Stimulated activated CD4-positive, alpha-beta T cell treated with anti-CD3 and anti-CD28 coated beads, Interleukin-2, amount 100 ng/mL, for 4 hours (primary cell): ENCODE measurements at places on chromosomes 5 and 9.

- DNase-seq, result no peak
Measured at GRCh38 chr9:90838581-90839154, 37.0 kb downstream of the SYK start.

- no peak for DNase-seq
Measured at GRCh38 chr9:120475341-120475740, 104.6 kb downstream of the CDK5RAP2 start.

- no peak for DNase-seq
Measured at GRCh38 chr9:136059851-136060670, 35.0 kb downstream of the NACC2 start.

DNA sequence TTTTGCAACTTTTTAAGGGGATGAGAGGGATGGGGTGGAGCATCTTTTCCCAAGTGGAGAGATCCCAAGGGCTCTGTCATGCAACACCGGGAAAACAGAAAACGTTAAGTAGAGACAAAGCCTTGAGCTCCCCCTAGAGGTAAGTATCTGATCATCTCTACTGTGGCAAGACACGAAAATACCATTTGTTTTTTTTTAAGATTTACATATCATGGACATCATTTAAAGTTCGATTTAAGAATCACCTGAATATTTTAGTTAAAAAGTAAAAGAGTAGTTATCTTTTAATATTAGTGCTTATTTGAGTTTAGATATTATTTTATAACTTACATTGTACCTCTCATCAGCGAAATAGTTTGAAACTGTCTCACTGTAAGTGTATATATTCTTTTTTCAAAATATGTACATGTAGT is 200.4 kb downstream of the LRRC70 start:
- DNase-seq, result no peak

DNA sequence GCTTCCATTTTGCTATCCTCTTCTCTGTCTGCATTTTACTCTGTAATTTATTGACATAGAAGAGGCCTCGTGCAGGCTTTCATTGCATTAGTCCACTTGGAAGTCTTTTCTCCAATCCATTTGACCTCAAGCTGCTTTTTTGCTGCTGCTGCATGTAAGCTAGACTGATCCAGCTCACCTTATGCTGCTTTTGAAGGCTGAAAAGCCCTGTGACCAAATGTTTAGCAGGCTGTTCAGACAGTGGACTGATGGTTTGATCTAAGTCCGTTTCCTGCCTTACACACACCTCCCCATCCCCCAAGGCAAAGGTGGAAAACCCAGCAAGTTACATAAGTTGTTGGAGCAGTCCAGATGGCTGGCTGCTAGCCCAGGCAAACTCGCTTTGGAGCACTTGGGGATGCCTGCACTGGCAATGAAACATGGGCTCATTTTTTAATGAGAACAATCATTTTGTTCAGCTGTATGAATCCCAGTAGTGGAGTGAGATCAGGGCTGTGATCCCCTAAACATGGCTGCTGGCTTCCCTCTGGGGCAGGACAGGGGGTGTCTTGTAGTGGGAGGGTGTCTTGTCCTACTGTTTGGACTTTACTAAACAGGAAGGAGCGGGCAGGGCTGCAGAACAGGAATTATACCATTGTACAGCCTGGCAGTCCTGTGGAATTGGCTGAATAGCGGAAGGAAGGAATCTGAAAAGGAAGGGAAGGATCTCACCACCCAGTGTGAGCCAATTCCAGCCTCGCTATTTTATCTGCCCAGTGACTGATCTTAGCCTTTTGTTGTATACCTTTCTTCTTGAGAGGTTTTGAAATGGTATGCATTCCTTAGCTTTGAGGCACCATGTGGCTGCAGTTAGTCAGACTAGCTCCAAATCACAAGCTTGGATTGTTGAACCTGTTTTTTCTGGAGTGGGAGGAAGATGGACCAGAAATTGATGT is 212.0 kb downstream of the ARHGAP26 start:
- DNase-seq, result no peak

- no peak for DNase-seq
Measured at GRCh38 chr9:110114086-110114858, 93.7 kb downstream of the C9orf152 start.

DNA sequence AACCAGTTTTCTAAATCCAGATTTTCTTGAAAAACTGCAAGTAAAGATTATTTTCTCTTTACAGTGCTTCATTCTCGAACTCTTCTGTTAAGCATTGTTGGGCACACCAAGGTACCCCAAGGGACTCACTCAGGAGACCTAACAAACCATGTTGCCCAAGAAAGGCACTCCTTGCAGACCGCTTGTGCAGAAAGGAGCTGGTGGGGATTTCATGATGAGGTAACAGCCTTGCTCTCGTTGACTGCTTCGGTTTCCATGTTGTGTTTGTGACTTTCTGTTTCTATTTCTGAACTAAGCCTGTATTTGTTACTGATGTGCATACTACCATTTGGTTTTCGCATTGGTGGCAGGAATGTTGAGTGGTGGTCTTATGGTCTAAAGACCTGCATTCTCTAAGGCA is 266.6 kb upstream of the DAP start:
- no peak for DNase-seq

- no peak for DNase-seq
Measured at GRCh38 chr5:89034588-89034987, 151.6 kb upstream of the MEF2C start.

DNA sequence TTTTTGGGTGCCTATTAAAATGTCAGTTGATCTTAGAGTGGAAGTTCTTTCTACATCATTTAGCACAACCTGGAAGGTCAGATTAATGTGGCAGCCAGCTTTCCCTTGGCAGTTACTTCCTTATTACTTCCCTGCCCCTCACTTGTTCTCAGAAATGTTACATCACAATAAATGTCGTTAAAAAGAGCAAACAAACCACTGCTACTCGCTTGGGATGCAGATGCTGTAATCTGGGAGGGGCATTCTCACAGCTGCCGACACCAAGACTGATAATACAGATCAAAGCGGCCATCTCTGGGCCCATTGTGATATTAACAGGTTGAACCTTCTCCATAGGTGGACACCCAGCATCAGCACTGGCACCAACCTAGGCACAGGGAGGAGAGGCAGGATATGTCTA is 29.3 kb downstream of the PLAC8L1 start:
- no peak for DNase-seq

GRCh38 chr9:125504616-125505015 is 202.4 kb downstream of the MAPKAP1 start:
- no peak for DNase-seq

DNA sequence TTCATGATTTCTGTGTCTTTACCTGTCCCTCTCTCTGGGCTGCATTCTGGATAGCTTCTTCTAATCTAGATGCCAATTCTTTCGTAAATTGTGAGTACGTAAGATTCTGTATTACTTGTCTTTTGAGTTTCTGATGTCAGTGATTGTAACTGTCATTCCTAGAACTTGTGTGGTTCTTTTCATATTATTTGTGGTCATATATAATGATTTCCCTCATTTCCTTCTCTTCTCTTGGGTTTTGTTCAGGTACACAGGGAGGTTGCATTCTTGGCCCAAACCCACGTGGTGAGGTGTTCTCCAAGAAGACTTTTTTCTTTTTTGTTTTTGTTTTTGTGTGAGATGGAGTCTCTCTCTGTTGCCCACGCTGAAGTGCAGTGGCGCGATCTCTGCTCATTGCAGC is 13.8 kb downstream of the UGCG start:
- no peak for DNase-seq

GRCh38 chr5:147177125-147177840 is 57.5 kb upstream of the STK32A start:
- DNase-seq, result no peak

DNA sequence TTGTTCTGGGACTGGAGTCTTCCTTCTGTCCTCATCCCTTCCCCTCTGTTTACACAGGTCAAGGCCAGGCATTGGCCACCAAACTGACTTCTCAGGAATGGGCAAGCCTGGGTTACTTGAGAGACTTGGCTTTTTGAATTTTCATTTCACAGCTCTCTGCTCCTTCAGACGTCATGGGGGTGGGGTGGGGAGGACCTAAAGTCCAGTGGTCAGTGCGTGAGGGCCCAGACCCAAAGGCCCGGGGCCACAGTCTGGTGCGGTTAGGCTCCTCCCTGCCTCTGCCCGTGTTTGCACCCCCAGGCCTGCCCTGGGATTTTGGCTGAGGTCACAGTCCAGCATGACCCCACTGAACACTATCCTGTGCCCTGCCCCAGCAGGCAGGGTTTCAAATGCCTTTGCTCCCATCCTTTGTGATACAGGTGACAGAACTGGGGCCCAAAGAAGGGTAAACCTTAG is 4.1 kb upstream of the CXXC5 start:
- no peak for DNase-seq

DNA sequence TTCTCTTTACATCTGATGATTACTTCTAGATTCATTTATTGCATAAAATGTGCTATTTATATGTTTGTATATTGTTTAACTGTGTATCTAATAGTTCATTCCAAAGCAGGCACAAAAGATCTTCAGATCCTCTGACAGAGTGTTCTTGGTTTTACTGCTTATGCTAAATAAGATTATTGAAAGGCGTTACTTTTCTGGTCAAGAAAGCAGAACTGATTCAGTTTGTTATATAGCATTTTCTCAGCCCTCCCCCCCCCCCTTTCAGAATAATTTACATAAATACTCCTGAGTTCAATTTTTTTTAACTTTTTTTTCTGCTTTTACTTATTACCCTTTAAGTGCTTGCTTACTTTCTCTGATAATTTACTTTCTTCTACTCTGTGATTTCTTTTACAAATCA is 15.4 kb downstream of the CDC42SE2 start:
- DNase-seq, result no peak

DNA sequence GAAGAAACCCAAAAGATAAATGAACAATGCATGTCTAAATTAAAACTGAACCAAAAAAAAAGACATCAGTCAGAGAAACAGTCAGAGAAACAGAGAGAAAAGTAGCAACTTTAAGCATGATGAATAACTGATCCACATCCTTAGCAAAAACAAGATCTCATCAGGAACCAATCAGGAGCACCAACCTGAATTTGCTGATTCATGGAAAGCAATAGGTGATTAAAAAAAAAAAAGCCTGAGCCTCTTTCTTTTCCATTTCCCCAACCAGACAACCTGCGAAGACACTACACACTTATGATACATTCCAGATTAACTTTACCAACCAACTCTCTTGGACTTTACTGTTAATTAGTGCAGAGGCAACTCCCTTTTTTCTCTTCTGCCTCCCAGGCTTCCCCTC is 112.7 kb upstream of the TAS2R1 start:
- no peak for DNase-seq

- no peak for DNase-seq
Measured at GRCh38 chr5:36724467-36725332, 118.3 kb downstream of the SLC1A3 start.
